ENCODE measurements at places on chromosomes 1 and 21. TPM values are rescaled to one million over a fixed set of nuclear protein-coding genes. Genes with fewer than 3 reads are reported as not detected.

Gene NCDN
- 27.0 TPM for total RNA-seq

DNA sequence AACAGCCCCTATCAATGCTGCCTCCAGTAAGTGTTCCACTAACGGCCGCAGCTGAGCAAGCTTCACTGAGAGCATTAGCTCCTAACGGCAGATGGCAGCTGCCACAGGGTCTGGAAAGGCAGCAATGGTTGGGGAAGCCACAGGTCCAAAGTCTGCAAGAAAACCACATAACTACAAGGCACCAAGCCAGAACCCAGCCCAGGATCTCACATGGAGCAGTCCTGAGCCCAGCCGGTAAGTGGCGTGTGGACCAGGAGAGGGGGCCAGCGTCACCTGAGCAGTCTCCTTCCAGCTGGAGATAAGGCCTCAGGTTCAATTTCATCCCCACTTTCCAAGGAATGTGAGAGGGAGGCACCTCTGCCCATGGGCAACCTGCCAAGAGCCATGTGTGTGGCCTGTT, 13.2 kb downstream of the SYT2 start:
- no peak for DNase-seq

Gene HES3
- total RNA-seq: not detected

Gene FBLIM1
- total RNA-seq: 156 TPM

Gene VPS13D
- 22.7 TPM for total RNA-seq
